Kidney tubule cell (primary cell): ENCODE measurements at places on chromosomes 6 and 20.
A peak's percentile ranks its signal among the peaks of the same experiment; 100 is the strongest.

- no peak for DNase-seq
These were observed 27.9 kb downstream of the PLCG1 start for GRCh38 chr20:41165001-41165882.

DNA sequence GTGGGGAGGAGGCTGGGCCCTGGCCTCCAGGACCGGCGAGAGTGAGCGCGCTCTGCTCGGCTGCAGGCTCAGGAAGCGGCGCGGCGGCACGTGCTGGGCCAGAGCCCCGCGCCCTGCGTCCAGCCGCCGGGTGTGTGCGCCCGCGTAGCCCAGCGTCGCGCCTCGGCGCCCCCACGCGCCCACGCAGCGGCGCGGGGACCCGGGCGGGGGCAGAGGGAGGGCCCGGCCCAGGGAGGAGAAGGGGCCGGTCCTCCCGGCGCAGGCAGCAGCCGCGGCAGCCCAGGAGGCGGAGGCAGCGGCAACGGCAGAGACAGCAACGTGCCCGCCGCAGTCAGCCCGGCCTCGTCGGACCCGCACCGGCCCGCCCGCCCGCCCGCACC lies at the start of gene EYA2:
Gene EYA2, plus strand, starts transcription at position 265 of the 380 bp plus-strand sequence. CDS start 95,168 bp downstream, outside the sequence.
- DNase-seq: peak; percentile 3

DNA sequence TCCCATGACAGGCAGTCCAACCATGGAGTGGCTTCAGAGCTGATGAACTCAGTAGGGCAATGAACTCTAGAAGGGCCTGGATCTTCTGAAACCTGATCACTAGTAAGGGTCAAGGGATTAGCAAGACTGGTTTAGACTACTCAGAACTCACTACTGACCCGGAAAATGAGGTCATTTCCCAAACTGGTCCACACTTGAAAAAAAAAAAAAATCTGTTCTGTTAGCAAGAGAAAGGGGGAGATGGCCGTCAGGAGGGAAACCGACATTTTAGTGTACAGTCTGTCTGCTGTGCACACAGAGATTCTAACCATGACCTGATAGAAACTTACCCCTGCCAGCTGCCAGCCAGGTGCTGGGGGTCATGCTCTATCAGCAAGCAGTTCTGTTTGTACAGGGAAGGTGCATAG lies 262.4 kb upstream of the AGPAT4 start:
- DNase-seq: peak; percentile 39

- no peak for DNase-seq
These were observed 715.9 kb upstream of the POU3F2 start for GRCh38 chr6:98118397-98119045.

DNA sequence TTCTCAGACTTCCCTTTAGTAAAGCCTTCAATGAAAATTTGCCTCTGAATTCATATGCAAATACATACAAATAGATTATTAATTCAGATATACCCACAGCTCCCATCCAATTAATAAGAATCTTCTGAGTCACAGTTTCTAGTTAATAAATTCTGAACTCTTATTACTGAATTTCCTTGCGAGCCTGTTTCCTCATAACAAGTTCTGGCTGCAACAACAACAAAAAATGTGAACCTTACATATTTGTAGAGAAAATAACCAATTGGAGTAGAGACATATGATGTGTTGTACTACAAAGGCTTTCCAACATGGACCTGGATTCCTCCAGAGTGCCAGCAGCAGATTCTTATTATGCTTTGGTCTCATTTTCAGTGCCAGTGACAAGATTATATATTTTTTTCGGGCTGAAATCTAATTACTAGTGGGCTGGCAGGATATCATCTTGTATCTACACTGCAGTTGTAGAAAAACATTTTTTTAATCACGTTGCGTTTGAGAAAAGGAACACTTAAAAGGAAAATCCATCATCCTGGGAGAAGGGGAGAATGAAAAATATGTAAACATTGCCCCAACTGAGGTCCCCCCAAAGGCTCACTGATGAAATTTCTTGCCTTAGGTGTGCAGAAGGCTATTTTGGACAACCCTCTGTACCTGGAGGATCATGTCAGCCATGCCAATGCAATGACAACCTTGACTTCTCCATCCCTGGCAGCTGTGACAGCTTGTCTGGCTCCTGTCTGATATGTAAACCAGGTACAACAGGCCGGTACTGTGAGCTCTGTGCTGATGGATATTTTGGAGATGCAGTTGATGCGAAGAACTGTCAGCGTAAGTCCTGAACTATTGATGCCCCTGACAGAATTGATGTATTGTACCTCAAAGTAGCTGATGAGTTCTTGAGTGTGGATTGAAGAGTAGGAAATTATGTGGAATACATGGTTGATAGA lies 404.6 kb downstream of the LAMA2 start:
- peak; percentile 13 for DNase-seq

DNA sequence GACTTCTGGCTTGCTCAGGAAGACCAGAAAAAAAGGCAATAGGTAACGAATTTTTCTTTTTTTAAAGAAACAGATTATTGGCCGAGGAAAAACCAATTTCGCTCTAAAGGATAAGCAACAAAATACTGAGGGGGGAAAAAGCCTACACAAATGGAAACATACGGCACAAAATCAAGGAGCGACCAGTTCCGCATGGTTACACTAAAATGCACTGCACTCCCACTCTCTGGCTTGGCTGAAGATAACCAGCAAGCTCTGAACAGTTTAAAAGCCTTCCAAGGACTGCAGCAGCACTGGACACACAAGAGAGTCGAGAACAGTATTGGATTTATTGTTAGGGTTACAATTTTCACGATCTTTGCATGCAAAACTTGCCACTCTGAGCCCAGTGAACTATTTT lies 881 bp upstream of the MAP7 start:
- peak; percentile 38 for DNase-seq

GRCh38 chr6:75285283-75285639 lies 669 bp upstream of the TMEM30A start:
- peak; percentile 45 for DNase-seq

- no peak for DNase-seq
These were observed 12.9 kb downstream of the SNPH start for GRCh38 chr20:1278993-1279392.

- no peak for DNase-seq
These were observed 3.9 kb upstream of the TIAM2 start for GRCh38 chr6:154991207-154991606.

- DNase-seq: no peak
These were observed 13.4 kb upstream of the NANP start for GRCh38 chr20:25637247-25637646.
